HFFc6 (cell line): ENCODE measurements at places on chromosomes 3 and 15. TPM values are rescaled to one million over a fixed set of nuclear protein-coding genes. Genes with fewer than 3 reads are reported as not detected.

Gene SCAMP2
- 67.1 to 80.0 TPM (median 70.1 TPM) in 3 replicates for total RNA-seq

Gene CNTN3
- 9.8 to 13.6 TPM (median 11.3 TPM) in 3 replicates for total RNA-seq

Gene EPHB3
- 4.5 to 5.6 TPM (median 4.9 TPM) in 3 replicates for total RNA-seq

Gene GPR156
- 0.26 and 0.29 TPM in 2 replicates for total RNA-seq

Gene SLC38A3
- total RNA-seq: 0.16 TPM in 1 of 3 replicates, not detected in the others

Gene MRPS22
- total RNA-seq: 64.1 to 71.7 TPM (median 71.6 TPM) in 3 replicates

Gene CFAP20DC
- total RNA-seq: 1.1 to 2.2 TPM (median 1.3 TPM) in 3 replicates

Gene CFAP161
- 0.20 to 0.33 TPM in 2 of 3 replicates, not detected in the other for total RNA-seq

Gene GOLGA6B
- not detected in 3 replicates for total RNA-seq

Gene CPNE9
- total RNA-seq: not detected in 3 replicates

Gene MED12L
- total RNA-seq: 0.02 to 0.09 TPM (median 0.09 TPM) in 3 replicates

Gene STRIT1
- total RNA-seq: not detected in 3 replicates

GRCh38 chr3:129548104-129548965 lies 5.4 kb downstream of the H1-8 start:
- H3K27me3 ChIP-seq: peaks cover 7% of the 10 kb centered on the region
- DNase-seq: no peak
- peaks cover 22% of the 10 kb centered on the region for H3K4me1 ChIP-seq
- H3K4me3 ChIP-seq: no peak overlapping the region
- no peaks in the 10 kb centered on the region for H3K36me3 ChIP-seq

- H3K27me3 ChIP-seq: no peaks in the 10 kb centered on the region; the same call in 1 of the 2 replicates
- H3K4me1 ChIP-seq: peaks cover 26% of the 10 kb centered on the region
- H3K4me3 ChIP-seq: no peak overlapping the region
- H3K27ac ChIP-seq: no peak overlapping the region
- DNase-seq: no peak
These were observed 78.7 kb upstream of the TGFBR2 start for GRCh38 chr3:30527720-30528119.

DNA sequence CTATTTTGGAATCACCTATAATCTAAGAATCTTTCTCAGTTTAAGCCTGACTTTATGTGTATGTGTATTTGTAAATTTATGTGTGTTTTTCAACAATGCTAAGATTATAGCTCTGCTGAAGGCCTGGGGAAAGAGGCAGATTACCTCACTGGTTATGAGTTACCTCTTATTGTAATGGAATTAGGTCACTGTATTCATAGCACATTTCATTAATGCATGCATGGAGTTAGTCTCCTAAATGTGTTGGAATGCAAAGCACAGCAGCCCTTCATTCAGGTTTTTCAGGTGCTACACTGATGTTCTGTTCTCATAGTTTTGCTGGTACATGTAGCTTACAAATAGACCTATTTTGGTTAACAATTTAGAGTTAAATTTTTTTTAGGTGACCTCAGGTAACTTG lies 9.5 kb downstream of the GPR87 start:
- H3K4me1 ChIP-seq: peaks cover 65% of the 10 kb centered on the region
- DNase-seq: no peak
- H3K4me3 ChIP-seq: no peak overlapping the region

- H3K4me1 ChIP-seq: no peaks in the 10 kb centered on the region
- H3K27ac ChIP-seq: no peak overlapping the region
- no peaks in the 10 kb centered on the region; the same call in 1 of the 2 replicates for H3K36me3 ChIP-seq
- H3K4me3 ChIP-seq: no peak overlapping the region
These were observed 10.6 kb downstream of the DNAJB8 start for GRCh38 chr3:128455786-128456748.

- no peaks in the 10 kb centered on the region for H3K4me1 ChIP-seq
- no peaks in the 10 kb centered on the region for H3K27me3 ChIP-seq
- no peak overlapping the region for H3K4me3 ChIP-seq
- DNase-seq: no peak
- no peaks in the 10 kb centered on the region for H3K36me3 ChIP-seq
- H3K27ac ChIP-seq: no peak overlapping the region
These were observed 173.1 kb downstream of the FHIT start for GRCh38 chr3:61078048-61078752.

- no peaks in the 10 kb centered on the region; the same call in 1 of the 2 replicates for H3K27me3 ChIP-seq
- H3K36me3 ChIP-seq: no peaks in the 10 kb centered on the region
- peaks cover 44% of the 10 kb centered on the region for H3K4me1 ChIP-seq
- H3K27ac ChIP-seq: no peak overlapping the region; the same call in 1 of the 2 replicates
- no peak for DNase-seq
These were observed 364.4 kb downstream of the PTPRG start for GRCh38 chr3:61925721-61926120.

DNA sequence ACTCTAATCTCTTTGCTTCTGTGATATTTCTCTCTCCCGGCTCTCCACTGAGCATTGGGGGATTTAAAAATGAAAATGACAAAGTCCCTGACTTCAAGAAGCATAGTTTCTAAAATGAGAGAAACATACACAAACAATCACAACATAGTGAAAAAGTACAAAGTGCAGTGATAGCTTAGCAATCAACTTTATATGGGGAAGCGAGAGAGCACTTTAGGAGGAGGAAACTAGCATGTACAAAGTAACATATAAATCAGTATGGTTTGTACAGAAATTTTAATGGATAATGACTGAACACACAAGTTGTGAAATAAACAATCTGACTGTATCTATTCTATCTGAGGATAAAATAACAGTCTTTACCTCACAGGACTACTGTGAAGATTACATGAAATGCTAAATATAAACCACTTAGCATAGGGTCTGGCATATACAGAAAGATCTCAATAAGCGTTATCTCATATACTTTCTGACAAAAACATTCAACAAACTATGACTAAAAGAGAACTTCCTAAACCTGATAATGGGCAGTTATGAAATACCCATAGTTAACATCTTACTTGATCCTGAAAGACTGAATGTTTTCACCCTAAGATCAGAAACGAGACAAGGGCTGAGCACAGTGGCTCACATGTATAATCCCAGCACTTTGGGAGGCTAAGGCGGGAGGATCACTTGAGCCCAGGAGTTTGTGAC lies 61.2 kb downstream of the PEAK1 start:
- H3K36me3 ChIP-seq: peaks cover 22% of the 10 kb centered on the region
- 0 out of 2 replicates have a peak overlapping the region, but pooled peaks have one; percentile 0 for H3K27ac ChIP-seq
- DNase-seq: no peak
- peaks cover 27% of the 10 kb centered on the region for H3K4me1 ChIP-seq

- peak; percentile 100 for DNase-seq
- no peaks in the 10 kb centered on the region; the same call in 1 of the 2 replicates for H3K27me3 ChIP-seq
- peak overlapping the region; percentile 80 for H3K4me3 ChIP-seq
- peaks cover 87% of the 10 kb centered on the region for H3K4me1 ChIP-seq
- H3K27ac ChIP-seq: peak overlapping the region; percentile 99
These were observed 114.1 kb upstream of the GALNT15 start for GRCh38 chr3:16060358-16060852.

DNA sequence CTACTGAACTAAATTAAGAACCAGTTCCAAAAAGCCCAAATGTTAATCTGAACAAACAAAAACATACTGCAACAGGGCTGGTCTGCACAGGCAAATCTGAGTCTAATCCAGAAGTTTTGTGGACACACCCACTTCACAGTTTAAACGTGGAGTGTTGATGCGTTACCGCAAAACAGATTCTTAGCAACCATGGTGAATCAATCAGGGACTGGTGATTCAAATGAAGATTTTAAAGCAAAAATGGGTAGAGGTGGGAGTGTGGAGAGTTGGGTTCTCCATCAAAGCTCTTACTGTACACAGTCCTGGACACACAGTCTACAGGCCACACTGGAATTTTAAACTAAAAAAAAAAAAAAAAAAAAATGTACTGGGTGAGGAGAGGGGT lies 5.2 kb downstream of the ANXA2 start:
- peak overlapping the region; percentile 99 for H3K27ac ChIP-seq
- DNase-seq: peak; percentile 92
- H3K4me1 ChIP-seq: peaks cover 76% of the 10 kb centered on the region
- H3K36me3 ChIP-seq: peaks cover 85% of the 10 kb centered on the region
- H3K4me3 ChIP-seq: peak overlapping the region; percentile 100

- H3K27ac ChIP-seq: no peak overlapping the region
- peaks cover 18% of the 10 kb centered on the region for H3K4me1 ChIP-seq
- H3K4me3 ChIP-seq: no peak overlapping the region
- peaks cover 70% of the 10 kb centered on the region for H3K36me3 ChIP-seq
- no peaks in the 10 kb centered on the region; the same call in 1 of the 2 replicates for H3K27me3 ChIP-seq
- no peak for DNase-seq
These were observed 34.9 kb downstream of the TMEM39A start for GRCh38 chr3:119428538-119428937.

GRCh38 chr3:57545636-57546268 lies 1.6 kb upstream of the DNAH12 start:
- peaks cover 18% of the 10 kb centered on the region for H3K4me1 ChIP-seq

- peaks cover 2% of the 10 kb centered on the region; the same call in 1 of the 2 replicates for H3K27me3 ChIP-seq
- 0 out of 2 replicates have a peak overlapping the region, but pooled peaks have one; percentile 35 for H3K27ac ChIP-seq
- H3K4me1 ChIP-seq: peaks cover 9% of the 10 kb centered on the region
- H3K4me3 ChIP-seq: no peak overlapping the region
- H3K36me3 ChIP-seq: no peaks in the 10 kb centered on the region
These were observed 52.0 kb upstream of the CTSH start for GRCh38 chr15:78996894-78997275.

GRCh38 chr3:197392961-197393360 lies 94.5 kb upstream of the DLG1 start:
- no peak overlapping the region for H3K27ac ChIP-seq
- peaks cover 39% of the 10 kb centered on the region for H3K27me3 ChIP-seq
- no peaks in the 10 kb centered on the region for H3K36me3 ChIP-seq
- H3K4me3 ChIP-seq: no peak overlapping the region
- H3K4me1 ChIP-seq: peaks cover 30% of the 10 kb centered on the region
